ENCODE measurements at places on chromosomes 6 and 20.

DNA sequence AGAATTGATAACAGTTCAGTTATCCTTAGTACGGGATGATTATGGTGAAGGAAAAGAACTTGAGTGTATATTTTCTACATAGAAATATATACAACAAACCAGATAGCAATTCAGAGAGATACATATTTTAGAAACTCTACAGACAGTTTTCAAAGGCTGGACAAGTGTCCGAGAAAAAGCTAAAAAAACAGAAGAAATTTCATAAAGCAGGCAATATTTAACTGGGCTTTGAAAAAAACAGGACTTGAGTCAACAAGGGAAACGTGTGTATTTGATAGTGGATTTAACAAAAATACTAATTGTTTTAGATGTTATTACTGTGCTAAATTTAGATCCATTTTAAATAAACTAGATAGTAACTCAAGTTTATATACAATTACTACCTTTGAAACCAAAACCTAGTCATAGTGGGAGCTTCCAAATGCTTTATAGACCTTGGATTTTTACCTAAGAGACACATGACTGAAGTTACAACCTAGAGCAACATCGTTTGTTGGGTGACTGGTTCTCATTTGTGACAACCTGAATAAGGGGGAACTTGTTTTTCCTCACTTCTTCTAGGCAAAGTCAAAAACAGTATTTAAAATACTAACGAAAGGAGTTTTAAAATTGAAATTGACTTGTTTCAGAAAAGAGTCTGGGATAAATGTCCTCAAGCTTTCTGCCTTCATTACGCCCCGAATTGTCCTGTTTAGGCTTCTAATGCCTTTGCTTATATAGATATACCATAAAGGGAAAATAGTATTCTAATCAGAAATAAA, 116.7 kb upstream of the PRSS16 start:
- no peak for DNase-seq

DNA sequence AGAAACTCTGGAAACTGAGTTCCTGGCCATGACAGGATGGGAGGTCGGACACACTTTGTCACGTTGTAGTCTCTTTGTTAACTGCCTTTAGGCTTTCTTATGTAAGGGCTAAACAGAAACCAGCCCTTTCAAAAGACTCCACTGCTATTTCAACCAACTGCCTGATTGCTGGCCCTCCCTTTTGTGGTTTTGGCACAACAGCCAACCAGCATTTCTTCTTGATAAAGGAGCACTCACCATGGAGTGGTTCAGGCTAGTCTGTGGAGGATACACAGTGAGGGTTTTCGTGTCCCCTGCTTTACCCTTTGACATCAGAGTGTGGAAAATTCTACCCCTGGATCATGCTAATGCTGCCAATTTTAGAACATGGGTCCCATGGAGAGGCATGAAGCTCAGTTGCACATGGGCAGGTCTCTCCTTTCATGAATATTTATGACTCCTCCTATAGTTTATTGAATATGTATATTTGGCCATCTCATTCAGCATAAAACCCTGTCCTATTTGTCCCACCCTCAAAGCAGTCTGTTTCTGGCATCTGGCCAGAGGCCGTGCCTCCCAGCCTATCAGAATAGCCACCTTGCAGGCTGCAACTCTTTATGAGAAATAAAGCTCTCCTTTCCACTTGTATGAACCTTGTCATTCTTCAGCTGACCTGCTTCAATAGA, 148.3 kb downstream of the HS3ST5 start:
- peak; percentile 32 for DNase-seq

- no peak for DNase-seq
These were observed 146.8 kb downstream of the RPS12 start for GRCh38 chr6:132961122-132961521.

DNA sequence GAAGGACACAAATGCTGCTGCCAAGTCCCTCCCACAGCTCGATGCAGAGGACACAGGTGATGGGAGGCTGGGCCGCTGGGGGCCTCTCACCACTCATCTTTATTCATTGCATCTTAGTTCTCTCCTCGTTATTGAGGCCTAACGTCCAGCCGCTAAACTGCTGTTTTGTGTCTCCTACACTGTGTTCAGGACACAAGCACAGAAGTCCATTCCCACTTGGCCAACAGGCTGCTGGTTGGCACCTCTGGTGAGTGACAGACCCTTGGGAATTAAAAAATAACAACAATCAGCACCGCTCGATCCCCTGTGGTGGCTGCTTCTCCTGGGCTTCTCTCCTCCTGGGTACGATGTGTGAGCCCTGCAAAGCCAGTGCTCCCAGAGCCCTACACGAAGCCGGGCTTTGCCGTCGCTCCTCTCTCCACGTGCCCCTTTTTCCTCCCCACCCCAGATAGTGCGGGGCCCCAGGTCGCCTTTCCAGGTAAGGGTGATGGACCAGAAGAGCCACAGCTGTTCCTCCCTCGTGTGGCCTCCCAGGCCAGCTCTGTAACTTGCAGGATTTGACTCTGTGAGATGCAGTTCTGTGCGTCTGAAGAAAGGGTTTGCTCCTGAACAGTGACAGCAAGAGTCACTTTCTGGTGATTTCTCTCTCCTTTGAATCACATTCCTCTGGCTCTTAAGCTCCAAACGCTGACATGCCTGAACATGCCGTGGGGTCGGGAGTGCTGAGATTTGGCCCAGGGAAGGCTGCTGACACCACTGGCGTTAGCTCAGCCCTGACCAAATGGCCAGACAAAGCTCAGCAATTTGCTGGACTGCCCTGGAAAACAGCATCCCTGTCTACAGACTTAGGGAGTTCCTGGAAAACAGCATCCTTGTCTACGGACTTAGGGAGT, 59.3 kb downstream of the DLL1 start:
- DNase-seq: no peak

DNA sequence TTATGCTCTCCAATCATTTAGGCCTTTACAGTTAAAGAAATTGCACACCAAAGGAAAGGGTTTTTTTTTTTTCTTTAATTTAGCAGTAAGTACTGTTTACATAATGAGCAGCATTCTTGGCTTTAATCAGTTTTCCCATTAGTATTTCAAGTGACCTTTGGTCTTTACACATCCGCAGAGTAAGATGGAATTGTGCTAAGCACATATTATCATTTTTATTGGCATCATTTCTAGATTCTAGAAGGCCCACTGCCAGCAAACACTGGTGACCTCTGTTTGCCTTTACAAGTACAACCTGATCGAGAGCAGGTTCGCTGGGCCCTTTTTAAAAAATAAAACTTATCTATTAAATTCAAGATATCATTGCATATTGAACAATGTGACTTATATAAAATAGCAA, 104.3 kb downstream of the ADGRG6 start:
- DNase-seq: no peak

DNA sequence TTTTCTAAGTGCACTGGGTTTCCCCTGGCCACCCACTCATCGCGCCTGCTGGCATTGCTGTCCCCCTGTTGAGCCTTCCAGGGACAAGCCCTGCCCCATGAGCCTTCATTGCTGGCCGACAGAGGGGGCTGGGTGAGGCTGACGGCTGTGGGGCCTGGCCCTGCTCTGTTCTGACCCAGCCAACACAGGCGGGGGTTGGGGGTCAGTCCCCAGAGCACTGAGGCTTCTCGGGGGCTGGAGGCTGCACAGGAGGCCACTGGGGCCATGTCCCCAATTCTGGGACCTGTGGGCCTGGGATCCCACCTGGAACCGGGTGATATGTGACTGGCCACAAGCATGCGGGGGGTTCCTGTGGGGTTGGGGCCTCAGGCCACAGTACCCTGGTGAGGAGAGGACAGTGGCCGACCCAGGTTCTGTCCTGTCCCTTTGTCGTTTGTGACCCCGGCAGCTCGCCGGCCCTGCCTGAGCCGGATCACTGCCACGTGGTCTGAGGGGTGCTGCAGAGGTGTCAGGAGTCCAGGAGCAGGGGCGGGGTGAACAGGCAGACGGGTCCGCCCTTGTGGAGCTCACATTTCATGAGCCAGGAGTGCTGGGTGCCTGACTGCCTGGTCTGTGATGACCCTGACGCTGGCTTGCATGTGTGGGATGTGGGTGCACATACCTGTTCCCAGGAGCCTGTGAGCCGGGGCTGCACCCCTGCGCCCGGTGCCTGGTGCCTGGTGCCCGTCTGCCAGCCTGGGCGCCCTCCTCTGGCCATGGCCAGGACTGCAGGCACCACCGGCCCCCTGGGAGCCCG, 2.1 kb upstream of the COL20A1 start:
- DNase-seq: no peak

- DNase-seq: no peak
These were observed 25.9 kb downstream of the GLP1R start for GRCh38 chr6:39074486-39074885.

DNA sequence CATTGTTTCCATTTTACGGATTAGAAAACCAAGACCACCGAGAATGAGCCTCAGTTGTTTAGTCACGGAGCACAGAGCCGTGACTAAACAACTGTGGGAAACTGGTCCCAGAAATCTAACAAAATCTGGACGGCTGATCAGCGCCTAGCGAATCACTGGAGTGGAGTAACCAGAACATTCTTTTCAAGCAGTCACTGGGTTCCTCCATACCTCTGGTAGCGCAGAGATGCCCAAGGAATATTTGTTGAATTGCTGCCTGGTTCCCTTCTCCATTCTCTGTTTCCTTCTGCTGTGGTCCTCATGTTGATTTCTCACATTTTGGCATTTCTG, 62.0 kb downstream of the GPX5 start:
- no peak for DNase-seq

GRCh38 chr6:145373826-145374225, 361.5 kb downstream of the EPM2A start:
- DNase-seq: no peak

- DNase-seq: no peak
These were observed 118.1 kb upstream of the MAFB start for GRCh38 chr20:40806929-40807820.

GRCh38 chr6:99478483-99478882, 36.7 kb downstream of the USP45 start:
- no peak for DNase-seq

DNA sequence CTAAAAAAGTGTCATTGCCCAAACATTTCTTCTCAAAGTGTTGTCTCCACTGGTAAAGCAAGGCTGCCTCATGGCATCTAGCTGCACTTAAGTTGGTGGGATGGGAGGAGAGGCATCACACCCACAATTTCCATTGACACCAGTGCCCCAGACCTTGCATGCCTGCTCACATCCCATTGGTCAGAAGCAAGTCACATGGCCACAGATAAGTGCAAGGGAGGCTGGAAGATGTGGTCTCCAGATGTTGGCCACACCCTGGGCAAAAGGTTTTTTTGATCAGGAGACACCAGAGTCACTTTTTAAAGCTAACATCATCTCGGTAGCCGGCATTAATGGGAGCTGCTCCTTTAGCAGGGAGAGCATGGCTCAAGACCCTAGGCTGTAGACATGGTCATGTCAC, 157.1 kb upstream of the CST7 start:
- DNase-seq: no peak

DNA sequence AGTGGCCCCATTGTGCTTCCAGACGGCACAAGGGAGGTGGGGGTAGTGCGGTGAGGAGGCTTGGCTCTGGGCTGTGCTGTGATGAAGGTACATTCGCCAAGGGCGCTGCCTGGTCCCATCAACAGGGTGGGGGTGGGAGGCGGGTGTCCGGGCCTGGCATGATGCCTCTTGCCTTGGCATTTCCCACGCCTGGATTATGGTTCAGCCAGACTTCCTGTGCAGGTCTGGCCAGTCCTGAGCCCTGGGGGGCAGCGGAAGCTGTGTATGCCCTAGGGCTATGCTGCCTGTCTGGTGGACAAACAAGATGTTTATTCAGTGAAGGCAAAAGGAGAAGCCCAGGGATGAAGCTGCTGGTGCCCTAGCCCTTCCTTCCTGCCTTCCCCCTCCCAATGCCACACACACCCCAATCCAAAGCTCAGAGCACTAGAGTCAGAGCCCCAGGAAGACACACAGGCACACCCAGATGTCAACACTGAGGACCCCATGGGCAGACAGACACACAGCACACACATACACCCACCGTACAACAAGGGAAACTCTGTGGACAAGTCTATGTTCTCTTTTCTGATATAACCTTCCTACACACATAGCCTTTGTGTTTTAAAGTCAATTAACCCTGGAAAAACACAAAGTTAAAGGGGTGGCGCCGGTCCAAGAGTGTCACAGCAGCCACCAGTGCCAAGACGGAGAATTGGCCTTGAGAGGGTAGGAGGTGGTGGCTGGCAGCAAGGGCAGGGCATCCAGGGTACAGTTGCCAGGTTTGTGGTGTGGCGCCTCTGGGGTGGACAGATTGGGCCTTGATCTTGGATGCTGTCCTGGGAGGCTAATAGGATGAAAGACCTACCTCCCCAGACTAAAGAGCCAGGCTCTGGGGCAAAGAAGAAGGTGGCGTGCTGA, 54.7 kb upstream of the SAYSD1 start:
- no peak for DNase-seq

DNA sequence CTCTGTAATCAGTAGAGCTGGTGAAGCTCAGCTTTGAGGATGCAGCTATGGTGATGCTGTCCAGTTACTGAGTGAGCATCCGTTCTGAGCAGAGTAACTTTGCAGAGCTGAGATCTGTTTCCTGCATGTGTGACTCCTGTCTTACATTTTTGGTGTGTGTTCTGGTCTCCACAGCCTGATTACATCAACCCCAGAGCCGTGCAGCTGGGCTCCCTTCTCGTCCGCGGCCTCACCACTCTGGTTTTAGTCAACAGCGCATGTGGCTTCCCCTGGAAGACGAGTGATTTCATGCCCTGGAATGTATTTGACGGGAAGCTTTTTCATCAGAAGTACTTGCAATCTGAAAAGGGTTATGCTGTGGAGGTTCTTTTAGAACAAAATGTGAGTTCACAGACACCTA, 81.6 kb downstream of the FAM120B start:
- DNase-seq: no peak

GRCh38 chr20:41497186-41497895, 120.8 kb downstream of the CHD6 start:
- no peak for DNase-seq
